ENCODE measurements at places on chromosomes 13 and 19.

GRCh38 chr19:31318790-31319425 lies 30.3 kb downstream of the TSHZ3 start:
- DNase-seq, result no peak

GRCh38 chr13:24528816-24529398 lies 16.3 kb upstream of the PARP4 start:
- no peak for DNase-seq

- DNase-seq, result no peak
Observed at GRCh38 chr13:39618561-39618960, 15.6 kb upstream of the LHFPL6 start.

GRCh38 chr13:92682832-92683517 lies 543.6 kb upstream of the GPC6 start:
- no peak for DNase-seq

DNA sequence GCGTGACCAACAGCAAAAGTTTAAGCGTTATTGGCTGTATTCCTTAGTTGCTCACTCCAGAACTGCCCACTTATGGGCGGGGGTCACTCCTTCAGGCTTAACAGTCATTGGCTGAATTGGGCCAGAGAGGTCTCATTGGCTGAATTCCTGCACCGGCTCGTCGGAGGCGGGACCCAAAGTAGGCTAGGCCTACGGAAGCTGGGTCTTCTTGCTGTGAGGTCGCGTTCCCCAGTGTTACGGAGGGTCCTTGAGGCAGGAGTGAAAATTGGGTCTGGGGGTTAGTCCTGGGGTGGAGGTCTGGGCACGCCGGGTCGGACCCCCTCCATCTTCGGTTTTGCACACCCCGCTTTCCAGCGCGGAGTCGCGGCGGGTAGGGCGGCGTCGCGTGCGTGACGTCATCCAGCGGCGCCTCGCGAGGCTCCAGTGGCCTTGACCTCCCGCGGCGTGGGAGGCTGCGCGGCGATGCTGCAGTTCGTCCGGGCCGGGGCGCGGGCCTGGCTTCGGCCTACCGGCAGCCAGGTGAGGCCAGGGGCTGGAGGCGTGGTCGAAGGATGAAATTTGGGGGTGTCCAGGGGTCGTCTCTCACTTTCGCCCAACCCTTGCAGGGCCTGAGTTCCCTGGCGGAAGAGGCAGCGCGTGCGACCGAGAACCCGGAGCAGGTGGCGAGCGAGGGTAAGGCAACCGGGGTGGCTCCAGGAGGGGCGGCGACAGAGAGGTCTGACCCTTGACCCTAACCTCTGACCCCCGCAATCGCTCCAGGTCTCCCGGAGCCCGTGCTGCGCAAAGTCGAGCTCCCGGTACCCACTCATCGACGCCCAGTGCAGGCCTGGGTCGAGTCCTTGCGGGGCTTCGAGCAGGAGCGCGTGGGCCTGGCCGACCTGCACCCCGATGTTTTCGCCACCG lies at the start of gene MRPL4:
Gene MRPL4, plus strand, starts transcription at position 423 of the 903 bp plus-strand sequence. Its CDS starts 40 bp downstream, at position 463.
- DNase-seq, result peak; percentile 91

- DNase-seq, result peak; percentile 17
Observed at GRCh38 chr13:105410602-105411001, 1124.9 kb downstream of the EFNB2 start.

- no peak for DNase-seq
Observed at GRCh38 chr13:91368101-91368500, 20.6 kb downstream of the MIR17HG start.

DNA sequence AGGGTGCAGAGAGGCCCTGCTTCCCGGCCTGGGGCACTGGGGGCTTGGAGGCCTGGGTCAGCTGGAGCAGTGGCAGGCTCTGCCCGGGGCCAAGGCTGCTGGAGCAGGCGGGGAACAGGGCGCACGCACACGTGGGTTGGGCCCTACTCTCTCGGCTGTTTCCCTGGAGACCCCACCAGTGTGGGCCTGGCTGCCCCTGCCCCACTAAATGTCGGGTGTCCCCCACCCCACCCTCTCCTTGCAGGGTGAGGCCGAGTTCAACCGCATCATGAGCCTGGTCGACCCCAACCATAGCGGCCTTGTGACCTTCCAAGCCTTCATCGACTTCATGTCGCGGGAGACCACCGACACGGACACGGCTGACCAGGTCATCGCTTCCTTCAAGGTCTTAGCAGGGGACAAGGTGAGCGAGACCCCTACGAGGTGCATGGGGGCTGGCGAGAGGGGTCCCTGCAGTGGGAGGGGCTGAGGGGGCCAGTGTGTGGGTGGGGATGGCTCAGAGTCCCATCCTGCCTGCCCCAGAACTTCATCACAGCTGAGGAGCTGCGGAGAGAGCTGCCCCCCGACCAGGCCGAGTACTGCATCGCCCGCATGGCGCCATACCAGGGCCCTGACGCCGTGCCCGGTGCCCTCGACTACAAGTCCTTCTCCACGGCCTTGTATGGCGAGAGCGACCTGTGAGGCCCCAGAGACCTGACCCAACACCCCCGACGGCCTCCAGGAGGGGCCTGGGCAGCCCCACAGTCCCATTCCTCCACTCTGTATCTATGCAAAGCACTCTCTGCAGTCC lies 15.3 kb downstream of the CAPN12 start:
- no peak for DNase-seq

- no peak for DNase-seq
Observed at GRCh38 chr19:33953023-33953422, 156.4 kb downstream of the KCTD15 start.

- DNase-seq, result no peak
Observed at GRCh38 chr19:33405553-33406461, 32.3 kb downstream of the CEBPG start.

DNA sequence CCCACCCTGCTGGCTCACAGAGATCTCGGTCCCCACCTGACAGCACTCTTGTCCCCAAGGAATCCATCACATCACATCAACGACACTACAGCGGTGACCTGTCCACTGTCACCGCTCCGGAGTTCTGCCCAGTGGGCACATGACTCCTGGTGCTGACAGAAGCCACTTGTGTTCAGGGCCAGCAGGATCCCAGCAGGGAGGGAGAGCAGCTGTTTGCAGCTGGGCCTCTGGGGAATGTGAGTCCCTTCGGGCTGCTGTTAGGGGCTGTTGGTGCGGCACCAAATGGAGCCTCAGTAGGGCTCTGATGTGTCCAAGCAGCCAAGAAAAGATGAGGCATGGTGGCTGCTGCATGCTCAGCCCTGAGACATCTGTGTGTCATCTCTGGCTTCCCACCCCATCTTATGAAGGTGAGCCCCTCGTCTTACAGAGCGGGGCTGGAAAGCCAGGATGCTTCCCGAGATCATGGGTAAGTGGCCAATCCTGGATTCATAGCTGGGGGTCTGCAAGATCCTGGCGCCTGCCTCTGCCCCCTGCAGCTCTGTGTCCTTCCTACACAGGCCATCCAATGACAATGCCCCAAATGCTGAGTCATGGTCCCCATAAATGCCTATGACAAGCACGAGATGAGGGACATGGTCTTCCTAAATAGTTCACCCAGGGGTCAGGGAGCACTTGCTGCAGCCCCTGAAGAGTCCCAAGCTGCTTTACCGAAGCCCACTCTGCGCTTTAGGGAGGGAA lies 56.0 kb downstream of the F2RL3 start:
- DNase-seq, result no peak

DNA sequence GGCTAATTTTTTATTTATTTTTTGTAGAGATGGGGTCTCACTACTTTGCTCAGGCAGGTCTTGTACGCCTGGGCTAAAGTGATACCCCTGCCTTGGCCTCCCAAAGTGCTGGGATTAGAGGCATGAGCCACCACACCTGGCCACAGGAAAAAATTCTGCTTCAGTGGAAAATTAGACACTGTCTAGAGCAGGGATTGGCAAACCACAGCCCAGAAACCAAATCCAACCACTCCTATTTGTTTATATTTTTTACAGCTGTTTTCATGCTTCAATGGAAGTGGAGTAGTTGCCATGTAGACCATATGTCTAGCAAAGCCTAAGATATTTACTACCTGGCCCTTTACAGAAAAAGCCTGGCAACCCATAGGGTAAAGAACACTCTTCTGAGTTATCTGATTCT lies 123.7 kb upstream of the MRI1 start:
- DNase-seq, result no peak

- DNase-seq, result no peak
Observed at GRCh38 chr13:68982961-68983619, 1124.5 kb upstream of the ATXN8OS start.

GRCh38 chr13:33078263-33078662 lies 62.0 kb downstream of the KL start:
- DNase-seq, result no peak

DNA sequence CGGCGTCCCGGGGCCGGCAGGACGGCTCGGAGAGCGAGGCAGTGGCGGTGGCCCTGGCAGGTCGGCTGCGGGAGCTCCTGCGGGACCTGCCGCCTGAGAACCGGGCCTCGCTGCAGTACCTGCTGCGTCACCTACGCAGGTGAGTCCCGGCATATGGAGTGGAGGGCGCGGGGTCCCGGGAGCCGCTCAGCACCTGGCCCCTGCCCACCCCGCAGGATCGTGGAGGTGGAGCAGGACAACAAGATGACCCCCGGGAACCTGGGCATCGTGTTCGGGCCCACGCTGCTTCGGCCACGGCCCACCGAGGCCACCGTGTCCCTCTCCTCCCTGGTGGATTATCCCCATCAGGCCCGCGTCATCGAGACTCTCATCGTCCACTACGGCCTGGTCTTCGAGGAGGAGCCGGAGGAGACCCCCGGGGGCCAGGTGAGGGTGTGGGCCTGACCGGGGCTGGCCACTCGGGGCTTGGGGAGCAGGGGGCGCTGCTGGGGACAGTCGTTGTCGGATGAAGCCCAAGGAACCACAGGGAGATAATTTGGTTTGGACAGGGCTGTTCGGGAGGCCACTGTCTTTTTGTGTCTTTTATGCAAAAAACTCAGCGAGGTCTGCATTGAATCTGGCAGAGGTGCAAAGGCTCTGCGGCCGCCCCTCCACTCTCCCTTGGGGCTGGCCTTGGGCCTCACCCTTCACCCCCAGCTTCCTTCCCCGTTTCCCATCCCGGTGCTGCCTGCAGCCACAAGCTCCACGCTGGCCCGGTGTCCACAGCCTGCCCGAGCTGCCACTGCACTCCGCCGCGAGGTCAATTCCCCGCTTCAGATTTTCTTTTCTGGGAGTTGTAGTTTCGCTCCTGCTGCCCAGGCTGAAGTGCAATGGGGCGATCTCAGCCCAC lies 12.0 kb downstream of the POLR2E start:
- DNase-seq, result no peak

- DNase-seq, result peak; percentile 18
Observed at GRCh38 chr13:110942248-110942981, 27.5 kb upstream of the ANKRD10 start.

DNA sequence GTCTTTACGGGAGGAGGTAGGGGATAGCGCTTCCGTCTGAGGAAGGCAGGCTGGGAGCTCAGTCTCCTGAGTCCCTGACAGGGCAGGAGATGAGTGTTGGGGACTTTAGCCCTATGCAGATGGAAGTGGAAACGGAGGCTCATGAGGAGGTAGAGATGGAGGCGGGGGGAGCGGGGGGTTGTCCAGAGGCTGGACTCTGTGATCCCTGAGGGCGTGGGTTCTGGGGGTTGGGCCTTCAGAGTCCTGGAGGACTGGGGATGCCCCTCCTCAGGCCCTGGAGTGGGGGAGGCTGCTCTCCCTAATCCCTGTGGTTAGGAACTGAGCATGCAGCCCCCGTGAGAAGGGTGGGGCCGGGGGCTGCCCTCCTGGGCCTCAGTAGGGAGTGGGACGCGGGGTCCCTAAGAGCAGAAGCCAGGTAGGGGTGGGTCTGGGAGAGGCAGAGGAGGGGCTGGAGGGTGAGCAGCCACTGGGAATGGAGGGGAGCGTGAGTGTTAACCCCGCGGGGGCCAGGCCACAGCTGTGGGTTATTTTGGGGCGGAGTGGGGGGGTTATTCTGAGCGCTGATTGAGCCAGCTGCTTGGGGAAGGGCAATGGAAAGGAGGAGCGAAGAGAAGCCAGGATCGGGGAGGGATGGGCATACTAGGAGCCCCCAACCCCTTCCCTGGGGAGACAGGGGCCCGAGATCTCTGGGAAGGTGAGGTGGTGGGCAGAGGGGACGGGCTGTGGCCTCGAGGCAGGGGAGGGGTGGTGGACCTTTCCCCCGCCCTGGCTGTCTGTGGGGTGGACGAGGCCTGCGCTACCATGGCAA lies 2.8 kb downstream of the GRIN2D start:
- DNase-seq, result no peak

DNA sequence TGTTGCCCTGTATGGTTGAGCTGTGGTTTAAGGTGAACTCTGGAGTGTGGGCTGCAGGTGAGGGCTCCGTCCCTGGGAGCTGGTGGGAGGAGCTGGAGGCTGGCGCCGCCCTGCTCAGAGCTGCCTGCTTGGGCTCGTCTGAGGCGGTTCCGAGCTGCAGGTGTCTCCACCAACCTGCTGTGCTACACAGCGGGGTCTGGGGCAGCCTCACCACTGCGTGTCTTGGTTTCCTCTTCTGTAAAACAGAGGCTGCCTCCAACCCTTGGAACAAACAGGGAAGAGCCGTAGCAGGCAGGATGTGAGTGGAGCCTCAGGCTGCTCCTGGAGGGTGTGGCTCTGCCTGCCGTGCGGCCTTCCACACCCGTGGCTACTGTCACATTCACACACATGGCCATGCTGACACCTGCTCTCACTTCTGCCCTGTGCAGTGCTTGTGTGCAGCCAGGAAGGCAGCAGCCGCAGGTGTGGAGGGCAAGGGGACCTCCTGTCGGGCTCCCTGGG lies 21.4 kb downstream of the NAXD start:
- no peak for DNase-seq

DNA sequence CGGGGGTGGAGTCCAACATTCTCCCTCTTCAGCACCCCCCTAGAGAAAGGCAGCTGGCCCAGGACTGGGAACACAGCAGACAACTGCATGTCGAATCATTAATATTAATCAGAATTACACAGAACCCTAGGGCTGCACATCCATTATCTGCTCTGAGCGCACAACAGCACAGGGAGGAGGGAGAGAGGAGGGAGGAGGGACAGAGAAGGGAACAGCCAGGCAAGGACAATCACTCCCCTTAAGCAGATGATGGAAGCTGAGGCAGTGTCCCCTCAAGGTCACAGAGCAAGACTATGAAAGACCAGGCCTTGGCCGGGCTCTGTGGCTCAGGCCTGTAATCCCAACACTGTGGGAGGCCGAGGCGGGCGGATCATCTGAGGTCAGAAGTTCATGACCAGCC lies 25.7 kb downstream of the TLE6 start:
- DNase-seq, result no peak

- no peak for DNase-seq
Observed at GRCh38 chr13:37795326-37795725, 74.2 kb downstream of the TRPC4 start.

DNA sequence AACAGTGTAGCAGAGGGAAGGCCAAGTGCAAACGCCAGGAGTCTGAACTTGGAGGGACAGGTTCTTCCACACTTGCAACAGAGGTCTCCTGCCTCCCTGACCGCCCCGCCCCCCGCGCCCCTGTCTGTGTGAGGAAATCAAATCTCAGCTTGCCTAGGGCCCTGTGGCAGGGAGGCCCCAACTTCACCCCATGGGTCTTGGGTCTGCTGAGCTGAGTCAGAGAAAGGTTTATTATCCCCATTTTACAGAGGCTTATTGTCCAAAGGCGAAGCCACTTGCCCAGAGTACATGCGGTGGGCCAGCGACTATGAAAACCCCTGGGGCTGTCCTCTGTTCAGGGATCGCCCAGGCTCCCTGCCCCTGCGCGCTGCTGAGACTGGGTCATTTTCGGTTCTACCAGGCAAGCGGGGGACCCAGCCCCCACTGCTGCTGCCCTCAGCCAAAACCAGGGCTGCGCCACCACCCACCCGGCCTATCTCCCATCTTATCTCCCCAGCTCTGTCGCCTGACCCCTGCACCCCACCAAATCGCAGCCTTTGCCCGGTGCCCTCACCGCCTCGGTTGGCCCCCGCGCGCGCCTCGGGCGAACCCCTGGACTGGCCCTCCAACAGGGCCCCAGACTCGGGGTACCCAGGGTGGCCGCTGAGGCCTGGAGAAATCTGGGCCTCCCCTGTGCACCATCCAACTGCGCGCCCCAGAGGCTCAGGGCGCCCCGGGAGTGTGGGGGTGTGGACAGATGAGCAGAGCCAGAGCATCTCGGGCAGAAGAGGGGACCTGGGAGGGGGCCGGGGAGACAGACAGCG lies 850 bp upstream of the CERS4 start:
- DNase-seq, result no peak
